ENCODE measurements at places on chromosomes 6 and 20. TPM values are rescaled to one million over a fixed set of nuclear protein-coding genes. Genes with fewer than 3 reads are reported as not detected.

- DNase-seq, result no peak
Measured at GRCh38 chr6:77986380-77987034, 333.7 kb downstream of the MEI4 start.

Gene BCAS1
- 0.66 TPM for total RNA-seq

GRCh38 chr20:20562507-20562906 is 149.9 kb downstream of the RALGAPA2 start:
- no peak for DNase-seq

- DNase-seq, result no peak
Measured at GRCh38 chr6:168949981-168950857, 303.4 kb downstream of the THBS2 start.

- DNase-seq, result no peak
Measured at GRCh38 chr20:36320898-36321695, 15.0 kb downstream of the DLGAP4 start.

DNA sequence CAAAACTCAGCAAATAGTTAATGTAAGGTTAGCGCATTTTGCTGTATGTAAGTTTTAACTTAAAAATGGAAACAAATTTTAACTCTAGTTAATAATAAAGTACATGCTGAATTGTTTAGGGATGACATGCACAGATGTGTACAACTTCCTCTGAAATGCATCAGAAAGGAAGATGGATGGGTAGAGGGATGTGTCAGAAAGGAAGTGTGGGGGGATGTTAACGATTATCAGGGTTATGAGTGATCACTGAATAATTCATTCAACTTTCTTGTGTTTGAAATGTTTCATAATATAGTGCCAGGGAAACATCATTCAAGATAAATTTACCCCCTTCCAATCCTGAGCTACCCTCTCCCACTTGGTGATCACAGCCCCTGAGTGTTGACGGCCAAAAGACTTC is 87.6 kb downstream of the FOXA2 start:
- DNase-seq, result no peak

Gene SCGN
- not detected for total RNA-seq
